ENCODE measurements at places on chromosomes 11 and 22.
A peak's percentile ranks its signal among the peaks of the same experiment; 100 is the strongest.

- H3K27ac ChIP-seq: no peak overlapping the region
- no peaks in the 10 kb centered on the region for H3K4me1 ChIP-seq
- no peak for DNase-seq
- no peaks in the 10 kb centered on the region for H3K36me3 ChIP-seq
- H3K4me3 ChIP-seq: no peak overlapping the region
Observed at GRCh38 chr22:28208036-28208435, 289.0 kb upstream of the PITPNB start.

GRCh38 chr22:27267145-27267544, 534.4 kb downstream of the MN1 start:
- H3K4me1 ChIP-seq: no peaks in the 10 kb centered on the region
- no peak overlapping the region for H3K4me3 ChIP-seq
- no peak overlapping the region for H3K27ac ChIP-seq
- H3K27me3 ChIP-seq: peaks cover 19% of the 10 kb centered on the region

- H3K27ac ChIP-seq: peak overlapping the region; percentile 58
- peaks cover 26% of the 10 kb centered on the region for H3K4me1 ChIP-seq
- H3K4me3 ChIP-seq: no peak overlapping the region
- DNase-seq: peak; percentile 45
- H3K36me3 ChIP-seq: no peaks in the 10 kb centered on the region
Observed at GRCh38 chr11:10742460-10743208, 8.4 kb upstream of the CTR9 start.

GRCh38 chr11:105100206-105100605, 39.4 kb downstream of the CARD18 start:
- H3K27me3 ChIP-seq: no peaks in the 10 kb centered on the region
- H3K36me3 ChIP-seq: no peaks in the 10 kb centered on the region
- peaks cover 32% of the 10 kb centered on the region for H3K4me1 ChIP-seq
- H3K4me3 ChIP-seq: no peak overlapping the region

GRCh38 chr11:299951-300735, 817 bp upstream of the IFITM5 start:
- H3K27ac ChIP-seq: no peak overlapping the region
- H3K27me3 ChIP-seq: no peaks in the 10 kb centered on the region
- peaks cover 9% of the 10 kb centered on the region for H3K4me1 ChIP-seq
